Activated CD4-positive, alpha-beta T cell treated with anti-CD3 and anti-CD28 coated beads, Interleukin-2, amount 50 U/mL, for 1 hour (primary cell): ENCODE measurements at places on chromosomes 5 and 9.
A peak's percentile ranks its signal among the peaks of the same experiment; 100 is the strongest.

- peak; percentile 28 for DNase-seq
Measured at GRCh38 chr9:124110307-124110915, 98.8 kb downstream of the LHX2 start.

DNA sequence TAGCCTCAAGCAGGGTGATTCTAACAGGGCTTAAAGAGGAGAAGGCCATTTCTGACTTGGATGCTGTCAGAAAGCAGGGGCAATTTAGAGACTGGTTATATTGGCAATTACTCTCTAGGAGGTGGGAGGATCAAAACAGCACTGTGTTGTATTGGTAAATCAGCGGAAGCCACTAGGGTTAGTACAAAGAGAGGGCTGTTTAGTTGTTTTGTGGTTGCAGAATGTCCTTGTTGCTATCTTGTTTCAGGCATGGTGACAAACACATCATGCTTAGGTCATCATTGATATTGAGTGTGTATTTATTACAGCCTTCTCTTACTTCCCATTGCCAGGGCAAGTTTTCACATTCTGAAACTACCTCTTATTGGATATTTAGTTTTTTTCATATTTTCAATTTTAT lies 165.3 kb downstream of the TAF11L14 start:
- no peak for DNase-seq

DNA sequence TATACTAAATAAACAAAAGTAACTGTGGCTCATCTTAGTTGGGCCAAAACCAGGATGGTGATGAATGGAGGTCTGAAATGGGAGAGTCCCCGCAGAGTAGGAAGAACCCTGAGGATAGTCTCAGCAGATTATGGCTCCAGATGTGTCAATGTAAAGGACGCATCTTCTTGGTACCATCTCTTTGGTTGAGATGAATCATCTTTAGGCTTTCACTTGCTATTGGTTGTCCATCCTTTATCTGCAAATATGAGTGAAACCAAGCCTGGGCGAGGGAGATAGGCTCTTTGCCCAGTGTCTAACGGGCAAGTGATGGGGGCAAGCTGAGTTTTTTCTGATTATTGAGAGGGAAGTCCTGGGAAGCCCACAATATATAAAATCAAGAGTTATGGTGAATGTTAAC lies 19.4 kb upstream of the LCP2 start:
- DNase-seq = no peak

GRCh38 chr5:16866795-16867576 lies 69.1 kb downstream of the MYO10 start:
- DNase-seq = no peak

DNA sequence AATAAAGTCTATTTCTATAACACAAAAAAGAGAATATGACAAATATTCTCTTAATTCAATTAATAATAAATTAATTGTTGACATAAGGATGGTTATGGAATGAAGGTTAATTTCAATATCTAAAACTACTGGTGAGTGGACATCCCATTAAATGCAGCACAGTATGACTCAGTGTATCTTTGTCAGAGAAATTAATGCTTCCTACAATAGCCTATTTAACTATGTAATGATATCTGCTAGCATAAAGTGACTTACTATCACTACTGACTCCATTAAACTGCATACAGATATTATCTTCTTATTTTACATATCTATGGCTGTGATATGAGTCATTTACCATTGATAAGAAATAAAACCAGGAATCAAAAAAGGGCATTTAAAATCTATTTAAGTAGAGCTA lies 298.7 kb downstream of the CDH12 start:
- no peak for DNase-seq

DNA sequence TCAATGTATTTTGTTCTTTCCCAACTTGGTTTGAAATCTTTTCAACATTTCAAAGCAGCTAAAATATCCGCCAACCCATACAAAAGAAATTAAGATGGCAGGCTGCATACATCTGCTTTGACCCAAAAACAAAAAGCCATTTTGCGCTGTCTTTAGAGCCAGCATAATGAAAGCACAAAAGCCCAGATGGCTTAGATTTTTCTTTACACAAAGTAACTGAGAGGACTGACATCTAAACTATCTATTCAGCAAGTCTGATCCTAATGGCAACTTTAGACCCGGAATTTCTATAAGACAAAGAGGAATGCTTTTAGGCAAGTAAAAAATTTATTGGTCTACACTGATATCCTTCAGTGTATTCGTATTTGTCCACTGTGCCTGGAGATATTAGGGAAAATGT lies 86.3 kb downstream of the MYO10 start:
- DNase-seq = no peak

GRCh38 chr9:137359850-137360249 lies 57.8 kb upstream of the NRARP start:
- DNase-seq = no peak

GRCh38 chr9:120040896-120041295 lies 539.1 kb downstream of the CDK5RAP2 start:
- DNase-seq = no peak

GRCh38 chr5:179267671-179268083 lies 77.6 kb downstream of the ADAMTS2 start:
- DNase-seq = no peak

DNA sequence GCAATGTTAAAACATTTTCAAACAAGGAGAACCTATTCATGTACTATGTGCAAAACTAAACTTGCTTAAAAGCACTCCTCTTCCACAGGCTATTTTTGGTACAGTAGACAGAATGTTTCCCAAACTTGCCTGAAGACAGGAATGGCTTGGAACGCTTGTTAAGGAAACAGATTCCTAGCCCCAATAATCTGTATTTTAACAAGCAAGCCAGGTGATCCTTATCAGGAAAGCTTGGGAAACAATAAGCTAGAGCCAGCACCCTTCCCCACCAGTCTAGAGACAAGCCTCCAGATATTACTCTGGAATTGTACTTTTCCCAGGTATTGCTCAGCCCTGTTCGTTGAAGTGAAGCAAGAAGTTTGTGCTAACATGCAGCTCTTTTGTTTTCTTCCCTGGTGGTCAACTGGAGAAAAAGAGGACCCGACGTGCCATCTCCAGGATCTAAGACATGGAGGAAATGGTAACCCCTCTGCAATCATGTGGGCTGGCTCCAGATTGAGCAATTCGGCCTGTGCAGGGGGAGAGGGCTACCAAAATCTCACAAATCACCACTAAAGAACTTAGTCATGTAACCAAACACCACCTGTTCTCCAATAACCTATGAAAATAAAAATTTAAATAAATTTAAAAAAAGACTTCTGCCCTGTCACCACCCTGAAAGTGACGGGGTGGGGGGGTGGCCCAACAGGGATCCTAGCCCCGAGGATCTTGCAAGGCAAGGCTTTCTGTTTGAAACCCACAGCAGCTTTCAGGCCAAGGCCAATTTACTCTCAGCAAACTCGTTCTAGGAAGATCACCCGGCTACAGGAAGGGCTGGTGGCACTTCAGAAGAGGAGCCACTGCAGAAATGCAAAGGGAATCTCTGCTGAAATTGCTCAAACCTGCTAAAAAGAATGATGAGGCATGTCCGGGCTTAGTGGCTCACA lies 48.6 kb downstream of the SHB start:
- DNase-seq = no peak

- no peak for DNase-seq
Measured at GRCh38 chr5:110040178-110040577, 350.5 kb downstream of the MAN2A1 start.

- no peak for DNase-seq
Measured at GRCh38 chr5:169272111-169272510, 28.8 kb downstream of the SLIT3 start.

- no peak for DNase-seq
Measured at GRCh38 chr5:160315968-160316367, 3.6 kb upstream of the CCNJL start.

DNA sequence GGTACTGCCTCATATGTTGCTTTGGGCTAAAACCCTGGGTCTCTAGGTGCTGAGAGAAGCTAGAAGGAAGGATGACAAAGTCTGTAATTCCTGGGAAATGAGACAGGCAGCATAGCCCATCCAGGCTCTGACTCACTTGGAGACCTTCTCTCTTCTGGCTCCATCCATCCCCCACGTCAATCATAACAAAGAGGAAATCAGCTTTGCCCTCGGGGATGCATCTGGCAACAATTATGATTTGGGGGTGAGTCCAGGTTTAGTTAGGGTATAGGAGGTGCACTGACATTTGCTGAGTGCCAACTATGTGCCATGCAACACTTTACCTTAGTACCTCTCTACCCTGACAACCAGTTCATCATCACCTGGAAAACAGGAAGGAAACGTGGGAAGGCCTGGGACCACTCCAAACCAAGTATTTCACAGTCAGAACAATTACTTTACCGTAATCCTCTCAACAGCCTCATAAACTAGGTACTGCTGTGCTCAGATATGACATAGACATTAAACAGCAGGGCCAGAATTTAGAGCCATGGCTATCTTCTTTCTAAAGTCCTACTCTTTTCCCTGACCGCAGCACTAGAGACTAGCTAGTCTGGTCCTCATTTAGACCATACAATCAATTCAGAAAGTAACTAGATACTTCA lies 39.1 kb upstream of the GZMA start:
- DNase-seq = no peak

DNA sequence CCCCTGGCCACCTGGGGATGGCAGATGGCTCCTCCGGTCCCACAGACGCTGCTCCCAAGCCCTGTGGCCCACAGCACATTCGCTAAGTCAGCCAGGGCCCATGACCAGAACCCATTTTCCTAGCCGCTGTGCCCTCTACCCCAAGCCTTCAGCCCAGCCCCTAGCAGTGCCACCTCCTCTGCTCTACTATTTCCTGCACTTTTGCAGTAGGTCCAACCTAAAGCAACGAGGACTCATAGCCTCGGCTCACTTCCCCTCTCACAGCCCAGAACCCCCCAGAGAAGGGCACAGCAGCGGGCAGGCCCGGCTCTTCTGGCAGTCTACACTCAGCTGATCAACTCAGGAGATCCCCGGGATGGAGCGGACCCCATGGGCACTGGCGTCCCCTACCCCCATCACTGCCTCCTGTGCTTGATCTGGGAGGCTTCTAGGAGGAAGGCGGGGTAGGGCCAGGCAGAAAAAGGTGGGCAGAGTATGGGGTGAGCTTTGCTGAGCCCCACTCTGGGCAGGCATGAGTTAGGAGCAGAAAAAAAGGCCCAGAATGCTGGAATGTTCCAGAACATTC lies 111.2 kb downstream of the ZNF354C start:
- no peak for DNase-seq

- DNase-seq = no peak
Measured at GRCh38 chr9:6905850-6906375, 148.1 kb downstream of the KDM4C start.

- DNase-seq = no peak
Measured at GRCh38 chr5:103119070-103119764, 721 bp downstream of the GIN1 start.

DNA sequence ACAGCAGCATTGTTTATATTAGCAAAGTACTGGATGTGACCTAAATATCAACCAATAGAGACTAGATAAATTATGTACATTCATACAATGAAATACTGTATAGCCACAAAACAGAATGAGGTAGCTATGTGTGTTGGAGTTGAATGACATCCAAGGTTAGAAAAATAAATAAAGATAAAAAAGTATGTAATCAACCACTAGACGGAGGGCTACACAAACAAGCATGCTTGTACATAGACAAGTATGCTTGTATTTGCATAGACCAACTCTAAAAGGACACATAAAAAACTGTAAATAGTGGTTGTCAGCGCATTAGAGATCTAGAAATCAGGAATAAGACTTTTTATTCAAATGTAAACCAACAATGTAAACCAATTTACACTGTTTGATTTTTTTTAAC lies 3.0 kb downstream of the FEM1C start:
- no peak for DNase-seq

DNA sequence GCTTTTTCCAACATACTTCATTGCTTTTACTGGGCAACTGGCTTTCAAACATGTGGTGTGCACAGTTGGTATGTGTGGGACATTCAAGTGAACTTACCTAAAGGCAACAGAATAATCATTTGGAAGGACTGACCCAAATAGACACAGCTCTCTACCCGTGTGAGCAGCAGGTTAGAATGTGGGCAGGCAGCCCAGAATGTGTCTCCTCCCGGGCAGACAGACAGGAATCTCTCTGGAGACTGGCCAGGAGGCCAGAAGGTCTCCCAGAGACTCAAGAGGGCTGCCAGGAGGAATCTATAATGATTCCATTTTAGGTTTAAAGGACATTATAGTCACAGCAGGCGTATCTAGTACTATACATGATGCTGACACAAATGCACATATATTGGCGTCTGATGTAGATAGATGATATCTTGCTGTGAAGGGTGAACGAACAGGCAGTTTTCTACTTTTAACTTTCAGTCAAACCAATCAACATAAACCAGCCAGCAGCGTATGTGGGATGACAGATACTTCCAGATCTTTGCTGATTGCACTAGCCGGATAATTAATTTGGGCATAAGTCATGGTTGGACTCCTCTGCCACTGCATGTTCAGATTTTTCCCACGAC lies 297.4 kb upstream of the ZNF608 start:
- DNase-seq = no peak

- DNase-seq = no peak
Measured at GRCh38 chr5:132086277-132086794, 12.7 kb downstream of the CSF2 start.

GRCh38 chr5:142399891-142400290 lies 75.1 kb upstream of the SPRY4 start:
- DNase-seq = no peak

DNA sequence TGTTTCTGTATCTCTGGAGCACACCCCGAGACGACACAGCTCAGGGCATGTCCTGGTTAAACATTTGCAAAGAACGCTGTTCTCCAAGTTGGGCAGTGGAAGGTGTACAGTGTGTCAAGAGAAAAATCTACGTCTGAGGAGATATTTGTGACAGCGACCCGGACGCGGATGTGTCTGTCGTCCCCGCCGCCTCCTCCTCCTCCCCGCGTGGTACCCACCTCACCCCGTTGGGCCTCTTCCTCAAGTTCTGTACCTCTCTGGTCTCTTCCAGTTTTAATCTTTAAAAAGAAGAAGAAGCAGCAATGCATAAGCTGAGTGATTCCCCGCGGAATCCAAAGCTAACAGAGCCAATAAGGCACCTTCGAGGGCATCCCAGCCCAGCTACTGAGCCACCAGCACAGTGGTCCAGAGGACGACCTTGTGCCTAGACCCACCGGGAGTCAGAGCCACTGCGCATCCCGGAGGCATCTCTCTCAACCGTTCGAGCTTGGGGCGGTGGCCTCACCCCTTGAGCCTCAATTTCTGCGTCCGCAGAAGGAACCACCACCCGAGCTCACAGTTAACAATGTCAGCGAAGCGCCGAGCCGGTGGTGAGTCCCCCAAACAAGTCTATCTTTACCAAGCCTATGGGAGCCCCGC lies 467 bp downstream of the C9orf78 start:
- peak; percentile 48 for DNase-seq

DNA sequence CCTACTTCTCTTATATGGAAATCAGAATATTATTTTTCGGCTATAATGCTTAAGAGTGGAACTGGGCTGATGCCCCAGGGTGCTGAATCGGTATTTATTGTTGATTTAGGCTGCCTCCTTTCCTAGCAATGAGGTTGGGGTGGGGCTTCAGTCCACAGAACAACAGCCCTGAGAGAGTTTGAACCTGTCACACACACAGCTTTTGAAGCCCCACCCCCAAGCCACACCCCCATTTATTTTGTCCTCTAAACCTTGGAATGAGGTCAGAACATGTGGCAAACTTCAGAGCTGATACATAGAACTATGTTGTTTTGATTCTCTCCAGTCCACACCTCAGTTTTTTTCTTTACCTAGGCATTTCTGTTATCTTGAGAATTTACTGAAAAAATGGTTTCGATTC lies 51.7 kb upstream of the CAMK4 start:
- DNase-seq = no peak
